CD4-positive, alpha-beta T cell treated with Interleukin-6 at 100 ng/mL for 8 hours (primary cell): ENCODE measurements at places on chromosomes 3 and 15.
A peak's percentile ranks its signal among the peaks of the same experiment; 100 is the strongest.

- peak; percentile 47 for DNase-seq
Measured at GRCh38 chr3:177426878-177427495, 229.7 kb upstream of the TBL1XR1 start.

- no peak for DNase-seq
Measured at GRCh38 chr3:143118630-143119008, 952 bp upstream of the CHST2 start.

GRCh38 chr3:156388497-156389448, 166.1 kb downstream of the SSR3 start:
- DNase-seq, result no peak

DNA sequence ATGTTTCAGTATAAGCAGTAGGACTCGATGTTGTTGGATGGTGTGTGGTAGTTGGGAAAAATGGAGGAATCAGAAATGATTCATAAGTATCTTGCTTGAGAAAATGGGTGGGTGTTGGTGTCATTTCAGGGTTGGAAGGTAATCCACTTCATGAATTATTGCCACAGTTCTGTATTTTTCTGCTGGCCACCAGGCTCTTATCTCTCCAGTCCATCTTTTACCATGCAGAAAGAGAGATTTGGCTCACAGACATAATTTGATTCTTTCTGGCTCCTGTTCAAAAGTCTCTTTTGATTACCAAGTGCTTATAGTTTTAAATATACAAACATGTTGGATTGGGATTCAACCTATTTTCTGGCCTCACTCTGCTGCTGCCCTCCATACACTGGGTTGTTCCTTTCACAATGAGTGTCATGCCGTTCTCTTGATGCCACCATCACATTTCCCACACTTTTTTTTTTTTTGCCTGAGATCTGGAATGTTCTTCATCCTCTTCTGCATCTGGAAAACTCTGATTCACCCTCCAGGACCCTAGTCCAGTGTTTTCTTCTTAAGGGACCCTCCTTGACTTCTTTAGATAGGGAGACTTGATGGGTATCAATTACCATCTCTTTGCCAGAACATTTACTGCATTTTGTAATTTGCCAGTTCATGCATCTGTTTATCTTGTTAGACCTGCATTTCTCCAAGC, 69.4 kb upstream of the GAP43 start:
- DNase-seq, result no peak

- DNase-seq, result no peak
Measured at GRCh38 chr15:99496302-99496629, 69.5 kb upstream of the MEF2A start.

DNA sequence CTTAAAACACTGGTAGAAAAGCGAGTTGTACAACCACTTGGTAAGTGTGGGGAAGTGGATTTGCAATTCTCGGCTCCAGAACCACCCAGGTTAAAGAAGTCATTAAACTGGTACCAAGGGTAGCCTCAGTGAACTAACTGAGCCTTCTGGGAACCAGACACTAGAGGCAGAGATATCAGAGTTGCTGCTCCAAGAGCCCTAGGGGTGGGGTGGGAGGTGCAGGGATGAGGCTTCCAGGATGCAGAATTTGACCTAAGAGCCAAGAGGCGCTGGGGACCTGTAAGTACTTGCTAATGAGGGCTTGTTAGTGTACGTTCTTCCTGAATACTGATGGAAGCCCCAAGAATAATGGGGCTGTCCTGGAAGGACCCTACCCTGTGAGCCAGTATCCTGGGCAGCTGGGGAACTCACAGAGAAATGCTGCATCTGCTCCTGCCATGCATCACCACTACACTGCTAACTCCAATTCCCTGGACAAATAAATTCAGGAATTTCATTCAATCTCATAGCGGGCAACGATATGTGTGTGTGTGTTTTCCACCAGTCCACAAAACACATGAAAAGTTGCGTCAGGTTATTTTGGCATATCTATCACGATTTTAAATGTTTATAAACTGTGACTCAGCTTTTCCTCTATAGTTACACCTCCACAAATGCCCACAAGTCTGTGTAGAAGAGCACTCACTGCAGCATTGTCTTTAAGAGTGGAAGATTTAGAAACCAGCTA, 23.8 kb downstream of the STIMATE start:
- DNase-seq, result no peak

GRCh38 chr15:62904041-62904910, 138.3 kb upstream of the TPM1 start:
- DNase-seq, result no peak

- no peak for DNase-seq
Measured at GRCh38 chr3:22349215-22349851, 598.3 kb upstream of the ZNF385D start.

GRCh38 chr3:46930166-46930944, 46.2 kb downstream of the CCDC12 start:
- DNase-seq, result no peak

DNA sequence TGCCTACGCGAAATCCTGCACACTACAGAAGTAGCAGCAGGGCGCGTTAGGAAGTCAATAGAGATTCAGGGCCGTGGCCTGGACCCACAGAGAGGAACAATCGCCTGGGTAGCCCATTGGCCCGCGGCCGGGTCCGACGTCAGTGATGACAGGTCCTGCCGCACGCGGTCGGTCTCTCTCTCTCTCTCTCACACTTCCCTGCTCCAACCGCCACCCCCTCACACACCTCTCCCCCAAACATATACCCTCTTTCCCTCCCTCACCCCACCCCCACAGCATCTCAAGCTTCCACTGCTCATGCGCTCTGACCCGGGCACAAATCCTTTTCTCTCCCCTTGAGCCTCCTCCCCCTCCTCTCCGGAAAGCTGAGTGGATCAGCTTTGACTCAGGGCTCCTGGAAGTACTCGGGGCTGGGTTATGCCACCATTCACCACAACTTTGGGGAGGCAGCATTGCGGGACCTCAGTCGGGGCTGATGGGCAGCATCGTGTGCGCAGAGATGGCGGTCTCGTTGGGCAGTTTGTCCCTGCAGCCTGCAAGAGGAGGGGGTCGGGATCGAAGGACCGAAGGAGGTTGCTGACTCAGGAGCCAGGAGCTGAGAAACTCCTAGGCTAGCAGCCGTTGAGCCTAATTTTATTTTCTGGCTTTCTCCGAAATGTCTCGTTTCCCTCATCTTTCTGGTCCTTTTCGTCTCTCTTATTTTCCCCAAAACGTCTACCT, 9.0 kb downstream of the ZIC4 start:
- no peak for DNase-seq

- no peak for DNase-seq
Measured at GRCh38 chr3:55416331-55416821, 70.7 kb downstream of the WNT5A start.

DNA sequence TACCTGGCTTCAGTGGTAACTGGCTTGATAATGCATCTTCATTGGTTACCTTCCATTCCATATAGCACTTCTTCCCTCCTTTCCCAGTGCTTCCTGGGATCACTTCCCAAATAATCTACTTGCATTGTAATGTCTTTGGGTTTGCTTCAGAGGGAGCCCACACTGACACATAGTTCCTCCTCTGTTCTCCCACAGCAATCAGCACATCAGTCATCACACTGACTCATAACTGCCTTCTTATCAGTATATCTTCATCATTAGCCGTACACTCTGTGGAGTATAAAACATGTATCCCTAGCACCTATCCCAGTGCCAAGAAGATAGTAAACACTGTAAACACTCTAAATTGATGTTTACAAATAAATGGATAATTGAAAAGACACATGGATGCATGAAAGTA, 91.4 kb upstream of the SCN10A start:
- no peak for DNase-seq

GRCh38 chr3:154018100-154018696, 103.0 kb upstream of the ARHGEF26 start:
- no peak for DNase-seq

DNA sequence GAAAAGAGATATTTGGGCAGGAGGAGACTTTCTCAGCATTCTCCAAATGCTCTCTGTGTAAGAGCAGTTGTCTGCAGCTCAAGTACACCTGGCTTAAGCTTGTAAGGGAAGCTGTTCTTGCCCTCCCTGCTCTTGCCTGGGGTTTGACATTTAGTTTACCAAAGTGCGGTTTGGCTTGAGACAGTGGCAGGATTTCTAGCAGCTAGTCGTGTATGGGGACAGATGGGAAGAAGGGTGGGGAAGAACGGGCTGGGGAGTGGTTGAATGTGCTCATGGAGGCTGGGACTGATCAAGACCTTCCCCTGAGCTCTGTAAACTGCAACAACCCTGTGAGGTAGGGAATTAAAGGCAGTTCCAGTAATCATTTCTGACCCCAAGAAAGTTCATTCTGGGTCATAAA, 39.8 kb downstream of the SQOR start:
- no peak for DNase-seq

DNA sequence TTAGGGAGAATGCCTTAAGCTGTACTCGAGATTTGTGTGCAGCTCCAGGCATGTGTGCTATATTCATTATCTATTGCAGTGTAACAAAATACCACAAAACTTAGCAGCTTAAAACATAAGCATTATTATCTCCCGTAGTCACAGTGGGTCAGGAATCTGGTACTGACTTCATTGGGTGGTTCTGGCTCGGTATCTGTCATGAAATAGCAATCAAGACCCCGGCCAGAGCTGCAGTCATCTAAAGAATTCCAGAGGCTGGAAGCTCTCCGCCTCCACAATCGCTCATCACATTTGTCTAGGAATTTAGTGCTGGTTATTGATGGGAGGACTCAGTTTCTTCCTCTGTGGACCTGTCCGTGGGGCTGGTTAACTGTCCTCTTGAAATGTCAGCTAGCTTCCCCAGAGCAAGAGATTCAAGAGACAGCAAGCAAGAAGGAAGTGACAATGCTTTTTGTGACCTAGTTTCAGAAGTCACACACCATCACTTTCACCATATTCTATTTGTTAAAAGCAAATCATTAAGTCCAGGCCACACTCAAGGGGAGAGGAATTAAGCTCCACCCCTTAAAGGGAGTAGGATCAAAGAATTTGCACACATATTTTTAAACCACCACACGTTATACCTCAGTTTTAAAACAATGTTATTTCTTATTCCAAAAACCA, 76.1 kb downstream of the TOP2B start:
- no peak for DNase-seq

GRCh38 chr15:78651007-78651406, 10.0 kb upstream of the CHRNB4 start:
- DNase-seq, result no peak

- no peak for DNase-seq
Measured at GRCh38 chr15:23385886-23386430, 31.4 kb downstream of the GOLGA8S start.

DNA sequence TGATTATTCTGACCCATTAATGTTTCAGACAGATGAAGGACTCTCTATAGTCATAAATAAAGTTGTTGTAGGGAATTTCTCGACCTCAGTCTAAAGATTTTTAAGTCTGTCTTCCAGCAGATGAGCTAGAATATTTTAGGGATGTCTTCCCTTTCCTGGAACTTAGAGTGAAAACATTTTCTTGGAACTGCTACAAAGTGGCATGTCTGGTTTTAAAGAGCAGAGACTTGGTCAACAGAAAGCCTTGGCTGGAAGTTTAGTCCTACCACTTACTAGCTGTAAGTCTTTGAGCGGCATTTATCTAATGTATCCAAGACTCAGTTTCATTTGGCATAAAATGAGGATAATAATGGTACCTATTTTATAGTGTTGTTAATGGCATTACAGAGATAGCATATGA, 120.0 kb upstream of the TGFBR2 start:
- no peak for DNase-seq

- DNase-seq, result no peak
Measured at GRCh38 chr3:49401766-49402165, 10.0 kb downstream of the RHOA start.

- no peak for DNase-seq
Measured at GRCh38 chr3:42177801-42178150, 86.6 kb downstream of the TRAK1 start.

GRCh38 chr3:134910026-134910425, 115.0 kb downstream of the EPHB1 start:
- DNase-seq, result no peak

DNA sequence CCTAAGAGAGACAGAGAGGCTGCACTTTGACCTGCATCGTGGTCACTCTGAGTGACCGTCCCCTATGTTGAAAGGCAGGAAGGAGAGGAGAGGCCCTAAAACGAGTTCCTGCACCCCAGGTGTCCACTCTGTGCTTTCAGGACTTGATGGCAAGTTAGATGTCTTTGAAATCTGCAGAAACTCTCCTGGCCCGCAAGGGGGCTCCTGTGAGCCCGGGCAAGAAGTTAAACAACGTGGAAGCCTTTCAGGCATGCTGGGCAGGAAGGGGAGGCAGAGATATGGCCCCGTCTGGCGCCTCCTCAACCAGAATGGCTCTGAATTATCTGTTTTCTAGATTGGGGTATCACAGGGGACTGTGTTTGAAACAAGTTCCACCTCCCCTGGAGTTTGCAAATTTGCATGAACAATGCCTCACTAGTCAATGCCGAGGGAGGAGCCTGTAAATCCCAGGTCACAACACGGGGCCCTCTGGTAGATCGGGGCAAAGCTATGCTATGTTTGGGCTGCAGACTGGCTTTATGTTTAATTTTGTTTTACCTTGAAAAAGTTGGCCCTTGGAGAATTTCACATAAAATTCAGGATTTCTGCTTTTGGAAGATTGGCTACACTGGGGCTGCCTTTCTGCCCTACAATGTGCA, 9.8 kb downstream of the CTXND1 start:
- DNase-seq, result no peak

- DNase-seq, result no peak
Measured at GRCh38 chr3:69294014-69294766, 91.7 kb downstream of the FRMD4B start.

GRCh38 chr3:160106905-160107861, 118.0 kb upstream of the C3orf80 start:
- DNase-seq, result no peak

DNA sequence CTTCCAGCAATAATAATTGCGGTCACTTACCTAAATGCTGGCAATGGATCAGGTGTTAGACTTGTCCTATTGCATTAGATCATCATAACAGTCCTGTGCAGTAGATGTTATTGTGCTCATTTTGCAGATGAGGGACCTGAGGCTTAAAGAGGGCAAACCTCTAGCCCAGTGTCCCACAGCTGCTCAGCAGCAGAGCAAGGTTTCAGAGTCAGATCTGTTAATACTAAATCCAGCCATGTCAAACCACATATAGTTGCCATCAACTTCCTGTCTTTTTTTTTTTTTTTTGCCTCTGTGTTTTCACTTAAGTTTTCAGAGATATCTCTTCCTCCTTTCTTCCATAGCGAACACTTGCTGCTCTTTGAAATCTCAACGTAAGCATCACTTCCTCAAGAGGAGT, 12.1 kb downstream of the FEZF2 start:
- DNase-seq, result no peak

DNA sequence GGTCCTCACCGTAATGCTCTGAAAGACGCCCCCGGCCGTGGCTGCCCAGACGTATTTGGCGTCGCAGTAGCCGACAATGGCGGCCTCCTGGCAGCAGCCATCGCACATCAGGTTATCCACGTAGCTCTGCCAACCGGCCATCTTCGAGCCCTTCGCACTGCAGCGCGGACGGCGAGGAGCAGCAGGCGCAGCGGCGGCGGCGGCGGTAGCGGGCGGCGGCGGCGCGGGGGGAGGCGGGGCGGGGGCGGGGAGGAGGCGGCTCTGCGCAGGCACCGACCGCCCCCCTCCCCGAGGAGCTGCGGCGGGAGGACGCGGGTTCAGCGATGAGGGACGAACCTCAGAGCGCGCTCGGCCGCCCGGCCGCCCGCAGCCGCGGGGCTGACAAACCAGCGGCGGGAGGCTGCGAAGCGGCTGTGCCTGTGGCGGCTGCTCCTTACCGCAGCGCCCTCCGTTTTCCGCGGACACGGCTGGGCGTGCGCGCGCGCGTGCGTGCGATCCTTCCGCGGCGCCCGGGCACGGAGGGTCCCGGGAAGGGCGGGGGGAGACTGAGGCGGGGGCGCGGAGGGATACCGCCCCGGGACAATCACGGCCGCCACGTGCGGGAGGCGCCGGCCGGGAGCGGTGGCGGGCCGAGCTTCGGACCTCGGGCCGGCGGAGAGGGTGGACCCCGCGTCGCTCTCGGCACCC, at the start of gene PFN2:
PFN2 (minus strand) TSS at position 180 of the 687 bp plus-strand sequence; CDS start at position 141, 39 bp downstream.
- peak; percentile 55 for DNase-seq
